ENCODE measurements at places on chromosomes 3 and 15. TPM values are rescaled to one million over a fixed set of nuclear protein-coding genes. Genes with fewer than 3 reads are reported as not detected.

The FOXL2 gene
- 6.3 TPM for total RNA-seq

GRCh38 chr3:152595975-152596821 is 238.7 kb upstream of the P2RY1 start:
- peak; percentile 61 for DNase-seq

The GPR160 gene
- total RNA-seq = 0.40 TPM

DNA sequence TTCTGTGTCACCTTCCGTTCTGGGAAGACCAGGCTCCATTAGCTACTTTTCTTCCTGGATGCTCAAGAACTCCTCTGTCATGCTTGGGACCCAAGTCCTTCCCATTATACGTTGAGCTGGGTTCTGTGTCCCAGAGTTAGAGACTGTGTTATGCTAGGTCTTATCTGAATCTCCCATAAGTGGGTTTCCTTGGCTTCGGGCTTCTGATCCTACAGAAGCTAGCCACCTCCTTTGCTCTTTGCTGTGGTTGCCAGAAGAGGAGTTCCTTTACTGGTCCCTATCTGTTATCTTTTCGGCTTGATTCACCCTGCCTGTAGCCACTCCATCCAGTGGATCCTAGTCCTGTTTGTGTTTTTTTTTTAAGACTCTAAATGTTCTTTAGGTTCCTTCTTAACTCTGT is 38.0 kb downstream of the TYRO3 start:
- DNase-seq = no peak

The SERINC4 gene
- total RNA-seq = not detected

DNA sequence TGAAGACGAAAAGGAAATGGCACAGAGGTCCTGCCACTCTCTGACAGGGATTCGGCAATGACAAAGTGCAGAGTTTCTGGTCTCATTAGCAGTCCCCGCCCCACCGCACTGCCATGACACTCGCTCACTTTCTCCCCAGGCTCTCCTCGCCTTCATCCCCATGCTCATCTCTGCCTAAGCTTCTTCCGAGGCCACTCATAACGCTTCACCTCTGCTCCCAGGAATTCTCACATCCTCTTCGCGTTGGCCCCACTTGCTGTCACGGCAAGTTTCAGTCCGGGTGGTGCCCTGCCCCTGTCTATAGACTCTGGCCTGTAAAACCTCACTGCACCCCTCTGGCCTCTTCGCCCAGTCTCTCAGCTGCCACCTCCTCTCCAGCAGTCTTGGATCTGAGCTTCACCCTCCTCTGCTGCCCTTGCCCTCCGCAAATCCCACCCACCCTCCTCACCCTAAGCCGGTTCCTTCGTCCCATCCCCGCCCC is 654 bp downstream of the RUBCN start:
- no peak for DNase-seq

- DNase-seq = no peak
Observed at GRCh38 chr3:13095408-13095937, 22.2 kb upstream of the IQSEC1 start.

The RBPMS2 gene
- not detected for total RNA-seq

DNA sequence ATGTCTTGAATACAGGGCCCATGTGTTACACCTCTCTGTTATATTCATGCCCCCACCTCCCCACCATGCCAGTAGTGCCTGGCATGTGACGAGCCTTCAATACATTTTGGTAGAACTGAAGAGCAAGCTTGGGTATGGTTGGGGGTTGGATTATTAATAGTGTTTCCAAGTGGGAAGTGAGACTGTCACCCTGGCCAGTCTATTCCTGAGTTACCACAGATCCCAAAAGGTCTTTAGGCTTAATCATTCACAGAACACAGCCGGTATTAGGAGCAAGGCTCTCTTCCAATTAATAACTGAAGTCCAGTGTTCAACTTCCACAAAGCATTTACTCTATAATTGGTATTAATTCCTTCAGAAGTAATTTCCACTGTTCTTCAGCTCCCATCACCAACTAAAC is 231.9 kb upstream of the LRTM1 start:
- no peak for DNase-seq

The CCDC33 gene
- not detected for total RNA-seq

The ROPN1 gene
- total RNA-seq = not detected

GRCh38 chr3:116444115-116444747 is 1.1 kb downstream of the LSAMP start:
- DNase-seq = no peak

- DNase-seq = no peak
Observed at GRCh38 chr3:82329300-82329699, 567.9 kb upstream of the GBE1 start.

DNA sequence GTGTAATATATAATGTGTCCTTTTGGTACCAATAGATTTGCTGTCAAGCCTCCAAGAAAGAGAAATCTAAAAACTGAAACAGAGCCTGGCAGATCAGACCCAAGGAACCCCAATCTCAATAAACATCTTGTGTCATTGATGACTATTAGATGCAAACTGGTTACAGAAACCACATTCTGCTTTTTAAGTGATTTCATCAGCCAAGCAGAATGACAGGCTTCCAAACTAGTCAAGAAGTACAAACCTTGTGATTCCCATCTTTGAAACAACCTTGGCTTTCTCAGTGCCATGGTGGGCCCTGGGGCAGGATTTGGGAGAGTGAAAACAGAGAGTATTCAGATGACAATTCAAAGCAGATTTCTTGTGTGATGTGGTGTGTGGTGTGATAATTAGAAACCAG is 45.6 kb upstream of the STRIT1 start:
- no peak for DNase-seq

Data from LHCN-M2 (cell line).